PC-3 (cell line): ENCODE measurements at places on chromosomes 16 and 17.

GRCh38 chr16:73126525-73126853, 78.6 kb upstream of the ZFHX3 start:
- DNase-seq: no peak

DNA sequence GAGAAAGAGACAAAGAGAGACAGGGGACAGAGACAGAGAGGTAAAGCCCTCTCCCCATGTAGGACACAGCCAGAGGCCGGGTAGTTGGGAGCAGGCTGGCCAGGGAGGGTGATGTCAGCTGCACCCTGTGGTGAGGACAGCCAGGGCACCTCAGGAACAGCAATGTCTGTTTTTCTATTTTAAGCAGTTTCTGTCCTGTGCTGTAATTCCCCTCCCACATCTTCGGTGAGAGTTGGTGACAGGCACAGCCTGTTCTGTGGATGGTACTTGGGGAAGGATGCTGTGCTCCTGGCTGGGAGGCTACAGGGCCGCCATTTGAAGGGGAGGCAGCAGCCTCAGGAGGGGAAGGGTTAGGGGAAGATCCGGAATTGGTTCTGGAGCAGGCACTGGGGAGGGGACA, 163.5 kb downstream of the SDK2 start:
- DNase-seq: no peak

GRCh38 chr17:40122999-40123810, 1.4 kb downstream of the MSL1 start:
- peak; percentile 33 for DNase-seq

DNA sequence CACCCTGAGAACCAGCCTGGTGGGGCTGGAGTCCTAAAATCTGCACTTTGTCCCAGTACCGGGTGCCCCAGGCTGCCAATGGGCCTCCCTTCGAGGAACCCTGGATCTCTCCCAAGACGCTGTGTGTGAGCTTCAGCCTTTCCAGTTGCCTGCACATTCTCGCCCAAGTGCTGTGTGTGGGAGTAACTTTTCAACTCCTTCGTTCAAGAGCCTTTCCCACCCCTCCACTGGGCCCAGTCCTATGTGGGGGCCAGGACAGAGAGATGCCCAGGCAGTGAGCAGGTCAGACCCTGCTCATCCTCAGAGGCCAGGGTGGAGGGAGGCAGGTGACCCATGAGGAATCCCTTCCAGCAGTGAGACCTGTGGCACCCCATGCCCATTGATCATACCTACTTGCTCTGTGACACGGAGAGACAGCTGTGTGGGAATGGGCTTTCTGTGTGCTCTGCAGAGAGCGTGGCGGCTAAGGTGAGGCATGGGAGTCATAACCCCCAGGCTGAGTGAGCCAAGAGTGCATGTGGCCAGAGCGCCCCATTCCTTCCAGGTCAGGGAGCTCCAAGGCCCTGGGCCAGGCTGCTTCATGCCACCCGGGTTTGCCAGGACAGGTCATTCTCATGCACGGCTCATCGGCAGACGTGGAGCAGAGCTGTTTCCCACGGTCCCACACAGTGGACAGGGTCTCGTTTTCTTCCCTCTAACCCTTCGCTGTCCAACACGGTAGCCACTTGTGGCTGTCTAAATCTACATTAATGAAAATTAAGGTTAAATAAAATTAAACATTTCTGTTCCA, 154.4 kb downstream of the CLEC16A start:
- DNase-seq: no peak

- no peak for DNase-seq
These were observed 57.8 kb upstream of the IL34 start for GRCh38 chr16:70588565-70588964.

DNA sequence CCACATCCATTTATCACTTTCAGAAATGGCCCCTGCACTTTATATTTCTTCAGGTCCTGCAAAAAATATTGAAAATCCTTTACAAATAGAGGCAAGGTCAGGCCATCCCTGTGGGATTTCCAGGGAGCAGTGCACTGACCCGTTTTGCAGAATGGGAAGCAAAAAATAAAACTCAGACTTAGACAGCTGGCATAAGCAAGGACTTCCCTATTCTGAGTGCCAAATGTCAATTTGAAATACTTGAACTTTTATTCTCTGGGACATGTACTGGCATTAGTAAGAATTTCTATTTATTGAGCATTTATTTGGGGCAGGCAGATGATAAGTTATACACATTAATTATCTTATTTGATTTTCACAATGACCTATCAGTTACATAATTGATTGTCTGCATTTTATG, 32.4 kb downstream of the PRKCB start:
- DNase-seq: no peak

DNA sequence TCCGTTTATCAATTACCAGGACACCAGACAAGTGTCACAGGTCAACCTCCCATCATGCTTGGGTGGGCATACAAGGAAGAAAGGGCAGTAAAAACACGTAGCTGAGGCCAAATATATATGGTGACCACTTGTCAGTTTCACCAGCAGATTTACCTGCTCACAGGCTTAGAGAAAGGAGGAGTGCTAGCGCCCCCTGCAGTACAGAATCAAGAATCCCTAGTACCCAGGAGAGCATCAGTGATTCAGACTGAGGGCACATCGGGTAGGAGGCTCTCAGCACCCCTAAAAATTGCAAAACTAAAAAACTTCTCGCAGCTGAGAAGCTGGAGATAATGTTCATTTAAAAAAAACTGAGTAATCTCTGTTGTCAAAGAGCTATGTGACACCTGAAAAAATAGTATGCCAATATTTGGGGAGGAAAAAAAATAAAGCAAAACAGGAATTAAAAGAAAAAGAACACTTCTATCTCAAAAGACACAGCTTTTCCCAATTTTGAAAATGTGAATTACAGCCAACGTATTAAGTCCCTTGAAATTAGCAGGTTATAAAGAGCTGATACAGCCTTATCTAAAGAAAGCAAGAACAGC, 21.2 kb upstream of the MON1B start:
- DNase-seq: peak; percentile 55

GRCh38 chr16:83835586-83836566, 28.1 kb downstream of the HSBP1 start:
- peak; percentile 63 for DNase-seq

- no peak for DNase-seq
These were observed 8.2 kb downstream of the RBFOX3 start for GRCh38 chr17:79602621-79603020.

GRCh38 chr16:2710711-2711231, 9.3 kb downstream of the PRSS27 start:
- no peak for DNase-seq

- peak; percentile 49 for DNase-seq
These were observed 12.6 kb upstream of the RPL38 start for GRCh38 chr17:74190807-74191406.

DNA sequence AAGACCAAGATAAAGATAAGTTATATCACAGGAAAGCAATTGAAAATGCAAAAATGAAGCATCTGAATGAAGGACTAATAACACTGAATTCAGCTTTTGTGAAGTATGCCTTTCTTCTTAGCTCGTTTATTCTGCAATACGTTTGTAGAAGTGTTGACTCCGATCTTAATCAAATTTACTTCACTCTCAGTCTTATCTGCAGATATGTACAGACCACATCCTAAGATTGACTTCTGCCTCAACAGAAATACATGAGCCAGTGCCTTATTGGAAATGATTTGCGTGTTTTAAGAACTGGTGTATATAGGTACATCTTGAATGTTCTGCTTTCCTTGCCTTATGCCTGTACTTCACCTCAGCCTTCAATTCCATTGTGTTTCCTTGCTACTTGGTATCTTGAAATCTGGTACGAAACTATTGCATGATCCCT, 1.3 kb downstream of the ATF7IP2 start:
- DNase-seq: no peak

DNA sequence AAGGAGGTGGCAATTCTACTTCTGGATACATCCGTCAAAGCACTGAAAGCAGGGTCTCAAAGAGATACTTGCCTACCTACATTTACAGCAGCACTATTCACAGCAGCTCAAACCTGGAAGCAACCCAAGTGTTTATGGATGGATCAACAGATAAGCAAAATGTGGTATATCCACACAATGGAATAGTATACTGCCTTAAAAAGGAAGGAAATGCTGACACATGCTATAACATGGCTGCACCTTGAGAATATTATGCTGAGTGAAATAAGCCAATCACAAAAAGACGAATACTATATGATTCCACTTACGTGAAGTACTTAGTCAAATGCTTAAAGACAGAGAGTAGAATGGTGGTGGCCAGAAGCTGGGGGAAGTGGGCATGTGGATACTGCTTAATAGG, 336.2 kb downstream of the SLC39A11 start:
- DNase-seq: no peak

GRCh38 chr17:72101526-72101925, 19.3 kb upstream of the SOX9 start:
- DNase-seq: no peak

GRCh38 chr17:82223517-82223916, 5.3 kb upstream of the SLC16A3 start:
- no peak for DNase-seq

DNA sequence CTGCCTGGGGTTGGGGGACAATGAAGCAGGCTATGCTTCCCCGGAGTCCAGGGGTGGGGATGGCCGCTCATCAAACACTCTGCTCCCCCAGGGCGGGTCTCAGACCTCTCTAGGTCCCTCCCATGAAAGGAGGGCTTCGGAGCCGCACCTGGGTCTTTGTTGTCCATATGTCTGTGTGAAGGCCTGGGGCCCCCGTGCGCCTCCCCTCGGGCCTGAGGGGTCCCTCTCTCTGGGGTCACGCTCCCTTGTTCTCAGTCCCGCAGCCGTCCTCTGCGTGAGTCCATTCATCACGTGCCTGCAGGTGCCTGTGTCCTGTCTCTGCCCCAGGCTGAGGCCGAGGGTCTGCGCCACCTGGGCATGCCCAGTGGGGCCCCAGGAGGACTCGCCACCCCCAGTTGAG, 15.6 kb downstream of the BAHCC1 start:
- DNase-seq: no peak

DNA sequence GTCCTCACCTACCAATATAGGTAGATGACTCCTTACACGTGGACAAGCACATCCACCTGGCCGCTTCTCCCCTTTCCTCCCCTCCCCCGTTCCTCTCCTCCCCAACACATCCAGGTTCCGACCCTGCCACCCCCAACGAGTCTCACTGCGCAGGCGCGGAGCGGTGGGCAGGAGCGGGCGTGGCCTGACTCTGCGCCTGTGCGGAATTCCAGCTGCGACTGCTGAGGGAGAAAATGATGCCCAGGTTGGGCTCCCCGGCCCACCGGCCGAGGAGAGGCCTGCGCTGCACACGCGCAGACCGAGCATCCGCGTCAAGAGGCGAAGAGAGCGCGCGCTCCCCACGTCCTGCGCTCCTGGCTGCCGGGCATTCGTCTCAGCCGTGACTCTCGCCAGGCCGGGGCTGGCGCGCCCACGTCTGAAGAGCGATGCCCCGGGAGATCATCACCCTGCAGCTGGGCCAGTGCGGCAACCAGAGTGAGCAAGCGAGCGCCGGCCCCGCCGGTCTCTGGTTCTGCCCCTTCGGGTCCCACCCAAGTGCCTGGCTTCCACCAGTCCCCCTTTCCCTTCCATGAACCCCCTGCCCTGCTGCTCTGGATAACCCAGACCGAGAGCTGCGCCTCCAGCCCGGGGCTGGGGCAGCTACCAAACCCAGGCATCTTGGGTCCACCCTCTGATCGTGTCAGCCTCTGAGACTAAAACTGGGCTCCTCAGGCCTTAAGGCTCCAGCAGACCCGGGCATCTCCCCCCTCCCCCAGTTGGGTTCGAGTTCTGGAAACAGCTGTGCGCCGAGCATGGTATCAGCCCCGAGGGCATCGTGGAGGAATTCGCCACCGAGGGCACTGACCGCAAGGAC, at the start of gene TUBG2:
Gene TUBG2, plus strand, starts transcription at position 206 of the 853 bp plus-strand sequence. Its CDS starts 220 bp downstream, at position 426.
- peak; percentile 86 for DNase-seq

DNA sequence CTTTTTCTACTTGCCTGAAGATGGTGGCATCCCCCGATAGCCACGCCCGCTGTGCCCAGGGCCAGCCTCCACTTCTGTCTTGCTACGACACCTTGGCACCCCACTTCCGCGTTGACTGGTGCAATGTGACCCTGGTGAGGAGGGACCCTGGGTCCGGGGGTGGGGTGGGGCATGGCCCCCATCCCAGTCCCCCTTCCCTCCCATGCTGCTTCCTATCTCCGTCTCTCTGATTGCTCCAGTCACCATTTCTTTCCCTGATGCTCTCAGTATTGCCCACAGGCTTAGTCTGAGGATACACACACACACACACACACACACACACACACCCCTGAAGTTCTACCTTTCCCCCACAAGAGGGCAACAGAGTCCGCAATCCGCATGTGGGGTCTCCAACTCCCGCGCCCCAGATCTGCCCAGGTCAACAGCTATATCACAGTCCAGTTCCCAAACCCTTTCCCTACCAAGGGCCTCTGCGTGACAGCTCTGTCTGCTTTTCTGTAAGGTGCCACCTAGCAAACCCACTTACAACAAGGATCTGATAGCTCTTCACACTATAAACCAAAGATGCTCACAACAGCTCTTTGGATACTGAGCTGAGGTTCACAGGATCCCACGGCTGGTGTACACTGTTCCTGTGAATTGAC, 3.4 kb downstream of the SGCA start:
- peak; percentile 80 for DNase-seq

DNA sequence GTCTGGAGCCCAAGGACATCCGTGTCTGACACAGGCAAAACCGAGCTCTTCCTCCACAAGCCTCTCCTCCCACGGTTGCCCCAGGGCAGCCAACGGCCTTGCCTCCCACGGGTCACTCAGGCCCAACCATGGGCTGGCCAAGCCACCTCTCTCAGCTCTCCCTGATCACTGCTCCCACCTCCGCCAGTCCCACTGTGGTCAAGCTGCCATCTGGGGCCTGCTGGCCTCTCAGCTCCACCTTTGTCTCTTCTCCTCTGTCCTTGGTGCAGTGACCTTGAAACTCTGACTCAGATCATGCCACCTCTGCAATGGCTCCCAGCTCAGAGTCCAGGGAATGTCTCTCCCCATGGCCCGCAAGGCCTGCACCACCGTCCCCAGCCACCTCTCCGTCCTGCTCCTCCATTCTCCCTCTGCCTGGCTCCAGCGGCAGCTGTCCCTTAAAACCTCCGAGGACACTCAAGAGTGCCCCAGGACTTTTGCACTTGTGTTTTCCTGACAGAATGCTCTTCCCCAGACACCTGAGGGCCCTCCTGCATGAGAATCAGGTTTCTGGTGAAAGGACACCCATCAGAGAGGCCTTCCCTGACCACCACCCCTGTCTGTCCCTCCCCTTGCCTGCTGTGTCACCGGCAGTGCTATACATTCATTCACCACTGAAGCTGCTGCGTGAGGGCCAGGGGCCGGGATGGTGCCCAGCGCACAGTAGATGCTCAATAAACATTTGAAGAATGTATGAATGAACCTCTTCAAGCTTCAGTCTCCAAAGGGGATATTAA, 19.3 kb downstream of the PEMT start:
- no peak for DNase-seq
